ENCODE measurements at places on chromosomes 6 and 20. TPM values are rescaled to one million over a fixed set of nuclear protein-coding genes. Genes with fewer than 3 reads are reported as not detected.

Gene PPP1R3G
- total RNA-seq, result 0.10 TPM

Gene CST4
- not detected for total RNA-seq

DNA sequence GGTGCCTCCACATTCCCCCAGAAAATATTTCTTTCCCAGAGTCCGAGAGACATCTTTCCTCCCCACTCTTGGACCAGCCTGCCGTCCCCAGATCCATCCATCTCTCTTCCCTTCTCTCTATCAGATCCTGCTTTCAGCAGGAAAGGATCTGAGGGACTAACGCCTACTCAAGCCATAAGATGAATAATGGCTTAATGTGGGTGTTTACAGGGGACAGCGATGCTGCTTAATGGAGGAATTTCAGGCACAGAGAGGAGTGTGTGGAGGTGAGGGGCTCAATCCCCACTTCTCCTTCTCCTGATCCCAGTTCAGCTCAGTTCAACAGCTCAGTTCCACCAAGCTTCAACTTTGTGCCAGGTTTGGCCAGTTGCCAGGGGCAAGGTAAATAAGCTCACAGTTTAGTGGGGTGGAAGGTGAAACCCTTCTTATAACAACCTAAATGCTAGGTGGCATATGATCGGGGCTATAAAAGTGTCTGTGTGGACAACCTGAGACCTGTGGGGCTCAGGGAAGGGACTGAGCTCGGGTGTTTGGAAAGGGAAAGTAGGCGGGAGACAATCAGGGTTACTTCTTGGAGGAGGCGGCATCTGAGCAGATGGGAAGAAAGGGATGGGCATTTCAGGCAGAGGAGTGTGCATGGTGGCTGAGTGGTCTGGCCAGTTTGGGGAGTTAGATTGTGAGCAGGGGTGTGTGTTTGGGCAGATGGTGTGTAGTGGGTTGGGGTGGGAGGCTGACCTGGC is 55.8 kb downstream of the CDH22 start:
- no peaks in the 10 kb centered on the region for H3K36me3 ChIP-seq
- no peak overlapping the region for H3K4me3 ChIP-seq
- peaks cover 45% of the 10 kb centered on the region for H3K27me3 ChIP-seq
- H3K27ac ChIP-seq, result no peak overlapping the region
- no peak for DNase-seq
- no peaks in the 10 kb centered on the region for H3K4me1 ChIP-seq

GRCh38 chr20:63098195-63098810 is 91.5 kb upstream of the BHLHE23 start:
- no peak for DNase-seq
- H3K27me3 ChIP-seq, result peaks cover 40% of the 10 kb centered on the region
- no peak overlapping the region for H3K4me3 ChIP-seq
- no peak overlapping the region for H3K27ac ChIP-seq
- H3K36me3 ChIP-seq, result no peaks in the 10 kb centered on the region

- DNase-seq, result no peak
- no peaks in the 10 kb centered on the region for H3K36me3 ChIP-seq
- peaks cover 4% of the 10 kb centered on the region for H3K4me1 ChIP-seq
Observed at GRCh38 chr6:43840490-43841218, 70.6 kb downstream of the VEGFA start.

DNA sequence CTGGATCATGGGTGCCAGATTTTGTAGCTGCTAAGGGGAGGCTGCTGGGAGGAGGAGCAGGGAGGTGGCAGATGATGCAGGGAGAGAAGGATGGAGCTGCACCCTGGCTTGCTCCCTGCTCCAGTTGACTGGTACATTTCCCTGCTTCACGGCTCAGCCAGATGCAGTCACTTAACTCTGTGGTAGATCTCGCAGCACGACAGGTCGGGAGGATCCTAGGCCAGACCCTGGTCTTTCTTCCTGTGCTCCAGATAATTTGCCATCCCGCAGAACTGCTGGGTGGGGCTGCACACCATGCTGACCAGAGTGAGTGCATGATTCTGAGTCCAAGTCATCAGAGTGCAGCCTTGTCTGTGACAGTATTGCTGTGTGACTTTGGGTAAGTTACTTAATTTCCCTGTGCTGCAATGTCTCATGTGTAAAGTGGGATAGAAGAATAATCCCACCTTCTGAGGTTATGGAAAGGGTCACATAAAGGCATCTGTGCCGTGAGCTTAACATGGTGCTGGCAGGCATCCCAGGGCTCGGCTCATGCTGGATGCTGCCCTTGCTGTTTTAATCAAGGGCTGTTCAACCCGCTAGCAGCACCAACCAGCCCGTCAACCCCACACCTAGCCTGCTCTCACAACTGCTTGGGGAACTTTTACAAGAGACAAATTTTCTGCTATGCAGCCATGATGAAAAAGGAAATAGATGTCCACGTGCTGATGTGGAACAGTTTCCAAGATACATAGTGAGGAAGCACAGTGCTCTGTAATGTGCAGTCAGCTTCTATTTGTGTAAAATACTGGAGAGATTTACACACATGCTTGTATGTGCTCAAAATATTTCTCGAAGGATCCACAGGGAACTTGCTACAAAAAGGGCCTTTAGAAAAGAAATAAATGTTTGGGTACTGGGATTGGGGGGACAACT is 257.9 kb downstream of the CDH26 start:
- no peaks in the 10 kb centered on the region for H3K27me3 ChIP-seq
- H3K4me1 ChIP-seq, result peaks cover 7% of the 10 kb centered on the region
- no peak for DNase-seq
- H3K36me3 ChIP-seq, result no peaks in the 10 kb centered on the region
- H3K4me3 ChIP-seq, result no peak overlapping the region

DNA sequence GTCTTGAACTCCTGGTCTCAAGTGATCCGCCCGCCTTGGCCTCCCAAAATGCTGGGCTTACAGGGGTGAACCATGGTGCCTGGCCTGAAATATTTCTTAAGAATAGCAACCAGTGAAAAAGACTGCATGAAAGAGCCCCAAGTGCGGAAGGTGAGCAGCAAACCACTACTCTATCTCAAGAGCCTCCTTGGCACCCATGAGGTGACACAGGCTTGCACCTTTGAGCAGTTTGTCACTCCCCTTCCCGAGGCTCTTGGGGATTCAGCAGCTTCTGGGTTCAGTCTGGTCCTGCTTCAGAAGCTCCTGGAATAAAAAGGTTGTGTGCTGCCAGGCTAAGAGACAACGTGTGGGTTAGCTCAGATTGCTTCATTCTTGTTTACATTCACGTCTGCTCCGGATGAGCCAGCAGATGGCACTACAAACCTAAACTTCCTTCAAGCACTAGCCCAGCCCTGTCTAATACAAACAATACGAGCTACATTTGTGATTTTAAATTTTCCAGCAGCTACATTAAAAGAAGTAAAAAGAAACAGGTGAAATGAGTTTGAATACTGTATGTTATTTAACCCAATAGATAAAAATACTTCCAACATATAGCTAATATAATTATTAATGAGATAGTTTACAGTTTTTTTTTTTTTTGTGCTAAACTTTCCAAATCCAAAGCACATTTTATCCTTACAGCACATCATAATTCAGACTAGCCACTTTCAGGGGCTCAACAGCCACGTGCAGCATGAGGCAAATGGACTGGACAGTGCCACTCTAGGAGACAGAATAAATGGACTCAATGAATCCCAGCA is 46.2 kb downstream of the GJA10 start:
- peak; percentile 80 for DNase-seq
- peaks cover 25% of the 10 kb centered on the region for H3K4me1 ChIP-seq
- H3K27me3 ChIP-seq, result no peaks in the 10 kb centered on the region
- H3K4me3 ChIP-seq, result no peak overlapping the region
- H3K36me3 ChIP-seq, result no peaks in the 10 kb centered on the region

DNA sequence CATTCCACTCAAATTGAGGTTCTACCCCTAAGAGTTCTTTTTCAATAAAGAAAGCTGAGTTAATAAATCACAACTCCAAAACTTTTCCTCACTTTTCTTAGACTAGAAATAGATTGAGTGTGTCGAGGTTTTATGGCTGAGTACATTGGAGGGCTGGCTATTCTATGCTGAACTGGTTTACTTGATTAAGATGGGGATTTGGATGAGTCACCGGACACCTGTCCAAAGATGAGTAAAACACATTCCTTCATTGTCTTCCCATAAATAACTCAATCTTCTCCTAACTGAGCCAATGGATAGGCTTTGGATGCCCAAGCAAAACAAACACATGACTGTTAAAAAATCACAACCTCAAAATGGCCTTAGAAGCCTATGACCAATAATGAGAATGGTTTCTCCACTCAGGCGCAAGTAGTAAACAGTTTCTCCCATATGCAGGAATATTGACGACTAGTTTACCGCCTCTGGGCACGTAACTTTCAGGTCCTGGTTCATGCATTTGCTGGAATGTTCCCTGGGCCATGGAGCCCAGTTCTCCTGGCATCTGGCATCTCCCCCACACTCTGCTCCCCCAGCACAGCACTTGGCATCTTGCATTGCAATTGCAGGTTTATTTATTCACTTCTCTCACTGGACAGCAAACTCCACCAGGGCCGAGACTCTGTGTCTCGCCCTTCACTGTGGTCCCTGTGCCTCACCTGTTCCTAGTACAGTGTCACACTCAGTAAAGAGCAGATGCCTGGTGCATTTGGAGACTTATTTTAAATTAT is 43.9 kb downstream of the BCAS1 start:
- H3K27ac ChIP-seq, result no peak overlapping the region
- H3K36me3 ChIP-seq, result no peaks in the 10 kb centered on the region
- no peaks in the 10 kb centered on the region for H3K4me1 ChIP-seq
- peaks cover 4% of the 10 kb centered on the region for H3K27me3 ChIP-seq

- no peak for DNase-seq
- H3K4me1 ChIP-seq, result peaks cover 6% of the 10 kb centered on the region
- H3K4me3 ChIP-seq, result no peak overlapping the region
- H3K36me3 ChIP-seq, result no peaks in the 10 kb centered on the region
- H3K27ac ChIP-seq, result no peak overlapping the region
- H3K27me3 ChIP-seq, result no peaks in the 10 kb centered on the region
Observed at GRCh38 chr6:161232467-161232866, 41.4 kb downstream of the AGPAT4 start.

GRCh38 chr6:80488190-80488589 is 381.7 kb downstream of the BCKDHB start:
- no peak for DNase-seq
- H3K27me3 ChIP-seq, result no peaks in the 10 kb centered on the region
- H3K4me3 ChIP-seq, result no peak overlapping the region
- H3K36me3 ChIP-seq, result no peaks in the 10 kb centered on the region
- H3K4me1 ChIP-seq, result no peaks in the 10 kb centered on the region
